ENCODE measurements at places on chromosomes 2 and 18. TPM values are rescaled to one million over a fixed set of nuclear protein-coding genes. Genes with fewer than 3 reads are reported as not detected.

AOX1 gene
- 0.80 TPM for total RNA-seq

LHCGR gene
- 0.11 TPM for total RNA-seq

GRCh38 chr18:13548966-13549879 is 177.1 kb downstream of the FAM210A start:
- no peak for DNase-seq

DNA sequence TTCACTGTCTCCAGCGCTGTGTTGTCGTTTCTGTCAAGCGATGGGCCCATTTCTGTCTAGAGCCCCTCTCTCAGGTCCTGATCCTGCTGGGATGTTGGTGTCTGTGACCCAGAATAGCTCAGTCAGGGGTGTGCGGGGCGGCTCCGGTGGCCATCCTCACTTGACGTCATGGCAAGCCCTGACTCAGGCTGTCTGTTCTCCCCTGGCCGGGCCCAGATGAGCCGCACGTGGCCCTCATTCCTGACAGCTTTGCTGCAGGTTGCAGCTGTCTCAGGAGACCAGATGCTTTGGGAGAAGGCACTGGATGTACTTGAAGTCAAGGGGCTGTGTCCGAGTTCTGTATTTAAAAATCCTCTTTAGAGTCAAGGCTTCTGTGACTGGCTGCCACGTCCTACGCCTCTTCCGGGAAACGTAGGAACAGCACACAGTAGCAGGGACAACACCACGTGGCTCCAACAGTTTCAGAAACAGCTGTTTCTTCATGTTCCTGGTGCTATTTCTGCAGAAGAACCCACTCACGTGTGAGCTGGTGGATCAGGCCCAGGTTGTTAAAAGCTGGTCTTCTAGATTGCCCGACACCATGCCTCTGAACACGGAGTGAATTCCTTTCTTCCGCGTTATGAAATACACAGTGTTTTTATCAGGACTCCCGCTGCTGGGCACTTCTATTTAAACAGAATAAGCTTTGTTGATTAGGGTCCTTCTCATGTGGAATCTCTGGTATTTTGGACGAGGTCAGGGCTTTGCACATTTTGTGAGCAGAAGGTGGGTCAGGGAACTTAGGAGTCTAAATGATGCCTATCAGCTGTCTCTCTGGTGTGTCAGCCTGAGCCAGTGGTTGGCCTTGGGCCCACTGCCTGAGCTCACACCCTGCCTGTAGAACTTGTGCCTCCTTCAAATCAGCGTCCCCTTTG is 28.3 kb upstream of the NTSR2 start:
- no peak for DNase-seq

- no peak for DNase-seq
These were observed 261.6 kb downstream of the ASXL3 start for GRCh38 chr18:33839452-33840211.

GRCh38 chr18:39348757-39349156 is 1783.2 kb upstream of the CELF4 start:
- no peak for DNase-seq

Data from GM12878 (cell line).